Lung microvascular endothelial cell (primary cell): ENCODE measurements at places on chromosomes 11 and 22.

DNA sequence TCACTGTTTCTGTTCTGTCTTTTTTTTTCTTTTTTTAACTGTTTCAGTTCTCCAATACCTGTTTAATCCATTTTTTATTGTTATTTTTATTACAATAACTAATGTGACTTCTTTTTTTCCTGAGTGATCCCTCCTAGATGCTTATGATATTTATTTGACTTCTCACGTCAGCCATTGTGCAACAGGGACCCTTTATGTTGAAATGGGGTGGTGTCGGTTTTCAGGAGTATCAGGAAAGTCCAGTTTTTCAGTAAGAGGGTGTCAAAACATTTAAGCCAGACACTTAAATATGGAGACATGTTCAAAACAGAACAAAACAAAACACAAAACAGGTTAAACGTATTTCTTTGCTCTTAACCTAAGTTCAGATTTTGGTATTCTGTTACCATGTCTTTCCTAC, 418.8 kb downstream of the DYNC2H1 start:
- DNase-seq, result no peak

DNA sequence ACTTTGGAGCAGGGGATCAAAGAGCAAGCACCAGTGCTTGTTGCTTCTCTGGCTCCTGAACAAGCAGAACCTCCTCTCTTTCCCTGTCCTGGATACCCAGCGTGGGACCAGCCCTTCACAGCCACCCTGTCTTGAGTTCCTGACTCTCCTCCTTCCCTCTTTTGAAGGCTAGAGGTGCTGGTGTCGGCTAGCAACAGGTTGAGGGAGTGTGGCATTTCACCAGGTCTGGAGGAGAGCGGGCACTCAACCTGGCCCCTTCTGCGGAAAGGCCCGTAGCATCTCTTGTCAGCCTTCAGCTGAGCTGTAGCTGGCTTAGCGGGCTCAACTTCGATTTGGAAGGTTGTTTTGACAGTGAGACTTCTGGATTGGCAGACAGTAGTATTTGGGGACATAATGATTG, 26.6 kb downstream of the RCOR2 start:
- no peak for DNase-seq

DNA sequence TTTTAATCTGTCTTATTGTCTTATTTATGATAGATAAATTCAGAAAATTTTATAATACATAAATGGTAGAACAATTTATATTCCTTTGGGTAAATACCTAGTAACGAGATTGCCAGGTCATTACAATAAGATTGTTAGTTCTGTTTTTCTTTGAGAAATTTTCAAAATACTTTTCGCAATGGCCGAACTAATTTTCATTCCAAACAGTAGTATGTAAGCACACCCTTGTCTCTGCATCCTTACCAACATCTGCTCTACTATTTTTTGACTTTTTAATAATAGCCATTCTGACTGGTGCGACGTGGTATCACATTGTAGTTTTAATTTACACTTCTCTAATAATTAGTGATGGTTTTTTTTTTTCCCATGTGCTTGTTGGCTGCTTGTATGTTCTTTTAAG, 351.4 kb upstream of the LUZP2 start:
- DNase-seq, result no peak

GRCh38 chr11:8090756-8091155, 9.7 kb downstream of the TUB start:
- peak; percentile 30 for DNase-seq

DNA sequence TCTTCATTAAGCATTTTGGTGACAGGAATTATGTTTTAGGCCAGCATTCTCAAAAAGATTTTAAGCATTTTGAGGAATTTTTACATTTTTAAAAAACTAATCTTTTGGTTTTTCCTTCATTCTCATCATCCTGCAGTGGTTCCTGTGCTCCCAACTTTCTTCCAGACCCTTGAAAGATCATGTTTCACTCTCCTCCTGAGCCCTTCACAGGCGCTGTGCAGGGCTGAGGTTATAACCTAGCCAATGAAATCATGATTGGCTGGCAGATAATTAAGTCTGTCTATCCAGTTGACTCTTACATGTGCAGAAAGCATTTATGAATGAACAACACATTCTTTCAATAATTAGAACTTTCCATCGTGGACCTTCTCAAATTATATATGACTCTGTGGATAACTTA, 226.3 kb downstream of the DDX10 start:
- no peak for DNase-seq

GRCh38 chr11:30619767-30620166, 33.6 kb upstream of the MPPED2 start:
- DNase-seq, result no peak

DNA sequence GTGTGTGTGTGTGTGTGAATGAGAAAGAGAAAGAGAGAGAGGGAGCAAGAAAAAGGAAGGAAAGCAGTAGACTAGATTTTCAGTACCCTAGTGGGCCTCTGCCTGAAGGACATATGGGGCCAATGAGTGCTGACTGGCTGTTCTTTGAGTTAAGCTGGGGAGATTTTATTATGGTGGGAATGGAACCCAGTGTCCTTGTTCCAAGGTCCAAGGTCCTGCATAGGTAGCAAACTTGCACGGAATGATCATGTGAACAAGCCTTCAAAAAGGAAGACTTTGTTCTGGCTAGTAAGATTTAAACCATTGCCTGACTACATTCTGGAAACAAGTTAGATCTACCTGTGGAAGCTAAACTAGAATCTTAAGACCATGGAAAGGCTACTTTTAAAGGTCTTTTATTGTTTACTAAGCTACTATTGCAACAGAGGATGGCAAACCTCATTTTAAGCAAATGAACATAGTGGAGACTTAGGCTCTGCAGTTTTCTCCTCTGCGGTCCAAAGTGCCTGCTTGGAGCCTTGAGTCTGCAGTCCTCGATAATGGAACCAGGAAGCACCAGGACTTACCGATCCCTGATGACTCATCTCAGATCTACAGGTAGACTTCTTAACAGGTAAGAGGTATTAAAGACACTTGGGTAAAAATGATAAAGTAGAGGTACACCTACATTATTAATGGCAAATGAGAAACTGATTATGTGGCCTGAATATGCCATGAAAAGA, 10.2 kb upstream of the GRAMD1B start:
- no peak for DNase-seq
